RCC 7860 (cell line): ENCODE measurements at places on chromosomes 1 and 21.

DNA sequence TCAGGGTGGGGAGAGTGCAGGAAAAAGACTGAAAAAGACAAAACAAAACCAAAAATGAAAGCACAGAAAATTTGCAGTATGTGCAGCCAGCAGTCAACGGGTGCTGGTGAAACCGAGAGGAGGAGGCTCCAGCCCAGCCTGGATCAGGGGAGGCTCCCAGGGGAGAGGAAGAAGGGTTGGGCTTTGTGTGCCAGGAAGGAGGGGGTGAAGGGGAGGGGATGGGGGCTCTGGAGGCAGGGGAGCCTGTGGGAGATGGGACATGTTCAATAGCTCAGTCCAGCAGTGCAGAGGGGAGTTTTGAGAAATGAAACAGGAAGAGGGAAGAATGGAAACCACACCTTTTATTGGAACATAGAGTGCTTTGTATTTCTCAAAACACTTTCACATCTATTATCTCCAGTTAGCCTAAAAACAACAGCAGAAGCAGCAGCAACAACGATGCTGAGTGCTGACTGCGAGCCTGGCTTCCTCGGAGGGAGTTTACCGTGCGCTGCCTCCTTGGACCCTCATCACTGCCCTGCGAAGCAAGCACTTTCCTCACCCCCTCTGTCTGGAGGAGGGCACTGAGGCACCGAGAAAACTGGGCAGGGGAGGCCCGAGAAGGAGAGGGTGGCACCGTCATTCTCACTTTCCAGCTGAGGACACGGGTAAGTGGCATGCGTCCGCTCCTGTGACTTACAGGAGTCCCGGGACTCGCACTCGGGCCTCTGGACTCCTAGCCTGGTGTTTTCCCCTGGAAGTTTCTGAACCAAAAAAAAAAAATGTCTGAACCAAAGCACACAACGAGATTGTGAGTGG is 62.9 kb downstream of the MDM4 start:
- no peak for DNase-seq

GRCh38 chr1:19179597-19180264 is 30.3 kb downstream of the UBR4 start:
- no peak for DNase-seq

- DNase-seq, result no peak
Measured at GRCh38 chr1:12197483-12197880, 30.7 kb downstream of the TNFRSF1B start.

DNA sequence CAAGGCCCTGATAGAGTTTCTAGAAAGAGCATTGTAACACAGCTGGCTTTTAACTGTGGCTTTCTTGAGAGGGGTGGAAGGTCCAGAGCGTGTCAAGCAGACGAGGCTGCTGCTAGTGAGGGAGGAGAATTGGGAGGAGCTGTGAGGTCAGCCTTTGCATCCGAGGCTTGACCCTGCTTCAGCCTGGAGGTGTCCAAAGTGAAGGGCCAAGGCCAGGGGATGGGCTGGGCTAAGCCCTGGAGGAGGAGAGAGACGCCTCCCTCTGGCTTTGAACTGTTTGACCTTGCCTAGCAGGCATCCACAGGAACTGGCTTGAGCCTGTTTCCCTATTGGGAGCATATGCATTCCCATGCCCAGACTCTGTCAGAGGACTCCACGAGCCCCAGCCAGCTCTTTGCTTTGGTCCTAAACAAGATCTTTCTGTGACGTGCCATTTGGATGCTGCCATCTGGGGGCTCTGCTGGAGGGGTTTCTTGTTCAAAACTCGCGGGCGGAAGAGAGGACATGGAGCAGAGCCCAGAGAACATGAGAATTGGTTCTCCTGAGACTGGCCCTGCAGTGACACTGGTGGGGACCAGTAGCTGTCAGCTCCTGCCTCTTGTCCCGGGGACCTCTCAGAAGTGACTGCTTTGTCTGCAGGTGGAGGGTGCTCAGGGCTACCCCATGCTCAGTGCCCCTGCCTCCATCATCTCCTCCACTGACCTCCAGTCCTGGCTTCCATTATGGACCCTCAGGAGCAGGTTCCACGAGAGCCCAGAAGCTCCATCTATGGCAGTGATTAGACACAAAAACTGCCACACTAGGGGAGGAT is 5.5 kb downstream of the ACTRT2 start:
- no peak for DNase-seq

DNA sequence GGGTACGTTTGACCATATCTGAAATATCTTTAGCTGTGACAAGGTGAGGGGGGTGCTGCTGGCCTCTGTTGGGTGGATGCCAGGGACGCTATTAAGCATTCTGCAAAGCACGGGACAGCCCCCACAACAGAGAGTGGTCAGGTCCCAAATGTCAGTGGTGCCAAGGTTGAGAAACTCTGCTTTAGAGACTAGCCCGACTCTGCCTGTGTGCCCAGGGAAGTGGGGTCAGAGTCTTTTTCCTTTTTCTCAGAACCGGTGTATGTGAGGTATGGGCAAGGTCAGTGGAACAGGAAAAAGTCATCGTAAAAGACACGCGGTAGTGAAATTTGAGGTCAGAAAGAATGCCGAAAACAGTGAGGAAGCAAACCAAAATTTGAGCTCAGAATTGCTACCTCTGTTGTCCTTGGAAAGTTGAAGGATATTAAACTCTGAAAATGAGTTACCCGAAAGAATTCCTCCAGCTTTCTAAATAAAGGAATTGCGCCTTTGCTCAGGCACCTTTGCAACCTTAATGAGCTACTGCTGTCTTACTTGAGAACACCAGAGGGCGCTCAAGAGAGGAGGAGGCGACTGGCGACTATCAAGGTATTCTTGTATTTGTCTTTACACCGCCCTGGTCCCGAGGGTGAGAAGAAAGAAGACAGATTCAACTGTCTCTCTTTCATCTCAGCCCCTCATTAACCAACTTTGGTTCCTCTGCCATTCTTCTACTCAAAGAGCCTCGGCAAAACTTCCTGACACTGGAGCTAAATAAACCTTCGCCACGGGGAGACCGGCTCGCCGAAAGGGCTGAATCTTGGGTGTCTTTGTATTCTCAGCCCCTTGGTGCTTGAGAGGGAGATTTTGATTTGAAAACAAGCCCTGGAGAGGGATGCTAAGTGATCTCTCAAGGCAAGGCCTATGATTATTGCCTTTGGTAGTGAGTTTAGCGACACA is 85.4 kb upstream of the OLIG2 start:
- DNase-seq, result peak; percentile 29

GRCh38 chr1:43870306-43870705 is 63.3 kb upstream of the ARTN start:
- DNase-seq, result no peak

- DNase-seq, result no peak
Measured at GRCh38 chr1:237018896-237019295, 14.7 kb upstream of the MT1HL1 start.

- peak; percentile 52 for DNase-seq
Measured at GRCh38 chr1:161177112-161177935, at the start of gene B4GALT3. Gene B4GALT3 (minus strand): TSS chr1:161177507. CDS start chr1:161176060, 1,447 bp downstream.

- DNase-seq, result no peak
Measured at GRCh38 chr1:22347854-22348760, 103.5 kb upstream of the ZBTB40 start.

GRCh38 chr1:89929467-89930063 is 65.3 kb upstream of the ZNF326 start:
- no peak for DNase-seq

GRCh38 chr1:25676488-25676887 is 59.9 kb downstream of the MAN1C1 start:
- DNase-seq, result no peak

DNA sequence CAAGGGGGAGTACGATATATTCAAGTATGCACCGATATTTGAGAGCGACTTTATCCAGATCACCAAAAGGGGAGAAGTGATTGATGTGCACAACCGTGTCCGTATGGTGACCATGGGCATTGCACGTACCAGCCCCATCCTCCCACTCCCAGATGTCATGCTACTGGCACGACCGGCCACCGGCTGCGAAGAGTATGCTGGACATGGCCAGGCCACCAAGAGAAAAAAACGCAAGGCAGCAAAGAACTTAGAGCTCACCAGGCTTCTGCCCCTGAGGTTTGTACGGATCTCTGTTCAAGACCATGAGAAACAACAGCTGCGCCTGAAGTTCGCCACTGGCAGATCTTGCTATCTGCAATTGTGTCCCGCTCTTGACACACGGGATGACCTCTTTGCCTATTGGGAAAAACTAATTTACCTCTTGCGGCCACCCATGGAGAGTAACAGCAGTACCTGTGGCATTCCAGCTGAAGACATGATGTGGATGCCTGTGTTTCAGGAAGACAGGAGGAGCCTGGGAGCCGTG is 16.5 kb downstream of the ATF3 start:
- no peak for DNase-seq

GRCh38 chr1:119981986-119982815 is 85.9 kb upstream of the ADAM30 start:
- peak; percentile 73 for DNase-seq

DNA sequence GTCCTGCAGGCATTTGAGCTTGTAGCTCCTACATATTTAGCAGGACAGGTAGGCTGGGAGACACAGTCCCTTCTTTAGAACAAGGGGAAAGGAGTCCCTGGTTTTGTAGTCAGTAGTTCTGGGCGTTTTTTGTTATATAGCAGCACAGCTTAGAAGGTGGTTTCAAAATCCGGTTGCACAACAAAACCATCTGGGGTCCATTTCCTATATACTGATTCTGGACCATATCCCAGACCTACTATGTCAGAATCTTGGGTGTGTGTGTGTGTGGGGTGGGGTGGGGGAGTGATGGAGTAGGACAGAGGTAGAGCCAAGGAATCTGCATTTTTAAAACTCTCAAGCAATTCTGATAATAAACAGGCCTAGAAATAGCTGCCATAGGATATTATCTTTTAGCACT is 21.6 kb downstream of the METTL13 start:
- no peak for DNase-seq

GRCh38 chr1:8283058-8283884 is 34.6 kb upstream of the SLC45A1 start:
- peak; percentile 51 for DNase-seq

DNA sequence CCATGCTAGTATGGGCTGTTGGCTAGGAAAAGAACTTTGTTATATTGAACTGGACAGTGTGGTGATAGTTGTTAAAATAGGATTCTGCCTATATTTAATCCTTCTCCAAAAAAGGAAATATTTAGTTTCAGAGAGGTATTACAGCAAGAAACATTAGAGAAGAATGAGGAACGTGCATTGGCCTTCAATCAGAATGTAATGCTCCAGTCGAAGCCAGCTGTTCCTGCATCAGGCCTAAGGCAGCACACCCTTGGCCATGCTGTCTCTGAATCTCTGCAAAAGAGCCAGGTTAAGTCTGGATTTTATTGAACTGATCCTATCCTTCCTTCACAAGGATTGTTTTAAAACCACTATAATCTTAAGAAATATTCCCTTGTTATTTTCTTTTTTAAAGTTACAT is 35.3 kb upstream of the RALGPS2 start:
- DNase-seq, result no peak

DNA sequence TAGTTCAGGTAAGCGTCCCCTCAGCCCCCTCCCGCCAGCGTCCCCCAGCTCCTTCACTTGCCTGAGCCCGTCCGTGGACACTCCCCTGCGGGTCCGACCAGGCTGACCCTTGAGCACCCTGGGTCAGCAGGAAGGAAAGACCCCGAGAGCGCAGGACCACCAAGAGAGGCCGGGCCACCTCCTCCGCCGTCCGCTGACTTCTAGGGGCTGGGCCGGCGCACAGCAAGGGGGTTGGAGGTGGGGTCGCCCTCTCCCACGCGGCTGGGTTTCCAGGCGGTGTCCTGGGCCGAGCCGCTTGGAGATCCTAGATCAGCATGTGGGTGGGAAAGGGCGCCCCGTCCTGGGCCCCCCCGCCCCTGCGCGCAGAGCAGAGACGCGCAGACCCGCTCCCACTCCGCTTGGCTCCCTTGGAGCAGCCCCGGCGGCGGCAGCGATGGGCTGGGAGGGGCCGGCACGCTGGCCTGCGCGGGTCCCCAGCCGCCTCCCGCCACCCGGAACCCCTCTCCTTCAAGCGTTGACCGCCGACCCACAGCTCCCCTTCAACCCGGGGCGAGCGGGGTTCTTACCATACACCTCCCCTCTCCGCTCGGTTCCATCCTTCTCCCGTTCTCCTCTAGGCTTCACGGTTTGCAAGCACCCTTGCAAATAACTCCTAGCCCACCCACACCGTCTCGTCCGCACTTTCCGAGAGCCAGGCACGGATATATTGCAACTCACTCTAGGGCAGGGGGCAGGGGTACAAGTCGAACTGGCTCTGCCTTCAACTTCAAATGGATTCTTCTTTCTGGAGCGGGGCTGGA is 7.5 kb downstream of the KNCN start:
- no peak for DNase-seq

DNA sequence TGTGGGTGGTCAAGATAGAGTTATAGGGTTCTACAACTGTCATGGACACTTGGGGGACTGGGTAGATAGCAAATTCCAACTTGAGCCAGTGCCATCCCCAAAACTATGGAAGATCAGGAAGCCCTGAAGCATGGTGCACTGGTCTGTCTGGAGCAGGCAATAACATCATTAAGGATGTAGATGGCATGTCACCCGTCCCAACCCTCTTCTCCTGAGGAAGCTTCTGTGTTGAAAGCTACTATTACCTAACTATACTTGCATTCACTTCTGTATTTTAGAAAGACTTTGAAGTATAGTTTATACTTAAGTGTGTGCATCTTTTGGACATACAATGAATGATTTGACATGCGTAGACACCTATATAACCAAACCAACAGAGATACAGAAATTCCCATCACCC is 32.9 kb downstream of the RABIF start:
- DNase-seq, result no peak

- DNase-seq, result peak; percentile 93
Measured at GRCh38 chr1:54335755-54336108, 70.5 kb downstream of the SSBP3 start.

DNA sequence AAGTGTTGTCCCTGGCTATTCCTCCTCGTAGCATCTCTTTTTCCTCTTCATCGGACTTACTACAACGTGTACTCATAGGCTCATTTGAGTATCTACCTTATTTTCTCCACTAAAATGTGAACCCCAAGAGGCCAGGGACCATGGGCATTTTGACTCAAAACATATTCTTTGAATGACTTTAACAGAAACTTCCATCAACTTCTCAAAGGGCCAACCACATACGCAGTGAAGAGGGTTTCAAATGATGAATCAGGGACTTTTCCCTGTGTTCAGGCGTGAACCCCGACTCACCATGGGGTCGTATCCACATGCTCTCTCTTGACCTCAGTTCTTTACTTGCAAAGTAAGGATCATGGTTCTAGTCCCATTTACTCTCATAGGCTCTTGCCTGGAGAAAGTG is 20.2 kb upstream of the GPR137B start:
- DNase-seq, result no peak

DNA sequence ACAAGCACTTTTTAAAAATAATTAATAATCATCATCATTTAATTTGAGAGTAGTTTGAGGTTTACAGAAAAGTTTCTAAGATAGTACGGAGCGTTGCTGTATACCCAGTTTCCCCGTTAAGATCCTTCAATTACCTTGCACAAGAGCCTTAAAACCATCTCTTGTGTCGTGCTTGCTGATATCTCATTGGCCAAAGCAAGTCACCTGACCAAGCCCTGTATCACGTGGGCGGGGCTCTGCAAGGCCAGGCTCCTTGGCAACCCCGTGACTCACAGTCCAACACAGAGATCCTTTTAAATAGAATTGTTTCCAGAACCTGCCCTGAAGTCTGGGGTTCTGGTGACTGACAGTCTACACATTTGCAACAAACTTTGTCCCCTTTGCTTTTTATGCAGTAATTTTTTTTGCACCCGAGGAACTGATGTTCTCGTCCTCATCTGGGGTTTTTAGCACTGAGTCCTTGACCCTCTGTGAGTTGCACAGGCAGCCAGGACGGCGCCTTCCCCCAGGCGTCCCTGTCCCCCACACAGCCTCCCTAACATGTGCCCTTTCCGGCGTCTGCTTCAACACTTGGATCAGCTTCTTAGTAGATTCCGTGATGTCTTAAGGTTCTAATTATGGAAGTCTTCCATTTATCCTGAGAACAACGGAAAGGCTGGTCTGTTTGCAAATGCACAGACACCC is 183.3 kb upstream of the TMEM51 start:
- DNase-seq, result peak; percentile 71
